ENCODE measurements at places on chromosomes 6 and 20.
A peak's percentile ranks its signal among the peaks of the same experiment; 100 is the strongest.

DNA sequence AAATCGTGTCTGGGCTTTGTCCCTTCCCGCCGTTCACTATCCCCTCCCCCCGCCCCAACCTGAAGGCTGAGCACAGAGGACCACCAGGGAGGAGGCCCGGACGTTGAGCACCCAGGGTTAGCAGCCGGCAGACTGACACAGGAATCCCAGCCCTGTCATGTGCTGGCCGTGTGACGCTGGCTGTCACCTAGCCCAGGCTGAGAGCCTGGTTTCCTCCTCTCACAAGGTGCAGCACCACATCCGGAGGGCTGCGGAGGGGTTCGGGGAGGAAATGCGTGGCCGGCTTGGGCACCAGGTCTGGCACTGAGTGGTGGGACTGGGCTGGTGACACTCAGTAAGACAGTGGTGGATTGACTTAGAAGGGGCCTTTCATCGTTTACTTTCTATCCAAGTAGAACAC lies 4.6 kb upstream of the LSM14B start:
- peak overlapping the region; percentile 86 for H3K27ac ChIP-seq
- peaks cover 13% of the 10 kb centered on the region for H3K27me3 ChIP-seq
- H3K36me3 ChIP-seq = peaks cover 9% of the 10 kb centered on the region
- peak overlapping the region; percentile 10 for H3K4me3 ChIP-seq

DNA sequence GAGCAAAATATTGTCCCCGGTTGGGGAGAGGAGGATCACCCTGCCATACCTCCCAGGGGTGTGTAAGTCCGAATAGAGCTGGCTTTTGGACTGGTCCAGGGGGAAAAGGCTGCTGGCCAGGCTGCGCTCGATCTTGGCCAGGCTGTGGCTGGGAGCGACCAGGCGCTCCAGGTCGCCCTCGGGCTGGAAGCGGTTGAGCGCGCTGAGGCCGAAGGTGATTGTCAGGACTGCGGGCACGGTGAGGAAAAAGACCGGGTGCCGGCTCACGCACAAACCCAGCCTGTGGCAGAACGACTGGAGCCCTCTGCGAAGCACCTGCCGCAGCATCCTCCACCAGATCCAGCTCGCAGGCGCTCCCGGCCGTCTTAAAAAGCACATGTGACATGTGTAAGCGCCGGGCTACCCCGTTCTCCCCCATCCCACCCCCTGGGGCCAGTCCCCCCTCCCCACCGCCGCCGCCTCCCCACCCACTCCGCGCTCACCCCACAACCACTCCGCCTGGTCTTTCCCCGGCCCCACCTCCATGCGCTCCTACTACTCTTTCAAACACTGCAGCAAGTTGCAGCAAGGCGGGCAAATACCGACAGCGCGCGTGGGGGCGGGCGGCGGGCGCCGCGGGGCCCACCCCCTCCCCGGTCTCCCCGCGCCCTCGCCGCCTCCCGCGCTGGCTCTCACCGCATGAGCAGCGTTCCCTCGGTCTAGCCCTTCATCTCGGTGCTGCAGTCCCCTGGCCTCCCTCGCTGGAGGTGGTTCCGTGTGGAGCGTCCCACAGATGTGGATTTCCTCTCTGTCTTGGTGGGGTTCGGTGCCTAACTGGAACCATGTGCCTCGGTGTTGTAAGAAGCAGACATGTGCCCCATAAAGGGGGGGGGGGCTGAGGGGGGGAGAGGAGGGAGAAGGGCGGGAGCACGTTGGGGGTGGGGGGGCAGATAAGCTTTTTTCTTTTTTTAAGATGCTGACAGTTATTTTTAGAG lies 42.4 kb downstream of the PTCHD4 start:
- H3K27me3 ChIP-seq = peaks cover 22% of the 10 kb centered on the region
- H3K36me3 ChIP-seq = no peaks in the 10 kb centered on the region
- DNase-seq = no peak
- no peak overlapping the region for H3K27ac ChIP-seq

DNA sequence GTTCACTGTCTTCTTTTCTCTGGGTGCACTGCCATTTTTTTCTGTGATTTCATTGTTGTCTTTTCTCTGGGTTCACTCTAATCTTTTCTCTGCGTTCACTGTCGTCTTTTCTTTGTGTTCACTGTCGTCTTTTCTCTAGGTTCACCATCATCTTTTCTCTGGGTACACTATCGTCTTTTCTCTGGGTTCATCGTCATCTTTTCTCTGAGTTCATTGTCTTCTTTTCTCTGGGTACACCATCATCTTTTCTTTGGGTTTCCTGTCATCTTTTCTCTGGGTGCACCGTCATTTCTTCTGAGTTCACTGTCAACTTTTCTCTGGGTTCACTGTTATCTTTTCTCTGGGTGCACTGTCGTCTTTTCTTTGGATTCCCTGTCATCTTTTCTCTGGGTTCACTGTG lies 137.6 kb upstream of the MAP3K4 start:
- H3K27me3 ChIP-seq = no peaks in the 10 kb centered on the region
- H3K4me1 ChIP-seq = no peaks in the 10 kb centered on the region
- H3K36me3 ChIP-seq = no peaks in the 10 kb centered on the region
- no peak for DNase-seq
- no peak overlapping the region for H3K27ac ChIP-seq

DNA sequence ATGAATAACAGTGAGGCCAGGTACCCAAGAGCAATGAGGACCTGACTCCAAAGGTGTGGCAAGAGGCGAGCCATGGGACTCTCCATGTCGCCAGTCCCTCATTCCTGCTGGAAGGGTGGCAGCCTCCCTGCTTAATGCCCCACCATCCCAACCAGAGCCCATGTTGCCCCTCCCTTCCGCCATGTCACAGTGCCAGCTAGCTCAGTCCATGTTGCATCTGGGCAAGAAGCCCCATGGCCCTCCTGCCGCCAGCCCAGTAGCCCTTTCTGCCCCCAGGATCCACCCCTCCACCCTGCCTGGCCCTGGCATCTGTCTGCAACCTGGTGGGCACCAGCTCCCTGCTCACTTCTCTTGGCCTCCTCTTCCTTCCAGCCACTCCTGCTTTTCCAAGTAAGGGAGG lies 6.0 kb upstream of the CPNE5 start:
- H3K27me3 ChIP-seq = peaks cover 49% of the 10 kb centered on the region
- peaks cover 9% of the 10 kb centered on the region for H3K4me1 ChIP-seq
- H3K4me3 ChIP-seq = no peak overlapping the region
- peaks cover 4% of the 10 kb centered on the region for H3K36me3 ChIP-seq

DNA sequence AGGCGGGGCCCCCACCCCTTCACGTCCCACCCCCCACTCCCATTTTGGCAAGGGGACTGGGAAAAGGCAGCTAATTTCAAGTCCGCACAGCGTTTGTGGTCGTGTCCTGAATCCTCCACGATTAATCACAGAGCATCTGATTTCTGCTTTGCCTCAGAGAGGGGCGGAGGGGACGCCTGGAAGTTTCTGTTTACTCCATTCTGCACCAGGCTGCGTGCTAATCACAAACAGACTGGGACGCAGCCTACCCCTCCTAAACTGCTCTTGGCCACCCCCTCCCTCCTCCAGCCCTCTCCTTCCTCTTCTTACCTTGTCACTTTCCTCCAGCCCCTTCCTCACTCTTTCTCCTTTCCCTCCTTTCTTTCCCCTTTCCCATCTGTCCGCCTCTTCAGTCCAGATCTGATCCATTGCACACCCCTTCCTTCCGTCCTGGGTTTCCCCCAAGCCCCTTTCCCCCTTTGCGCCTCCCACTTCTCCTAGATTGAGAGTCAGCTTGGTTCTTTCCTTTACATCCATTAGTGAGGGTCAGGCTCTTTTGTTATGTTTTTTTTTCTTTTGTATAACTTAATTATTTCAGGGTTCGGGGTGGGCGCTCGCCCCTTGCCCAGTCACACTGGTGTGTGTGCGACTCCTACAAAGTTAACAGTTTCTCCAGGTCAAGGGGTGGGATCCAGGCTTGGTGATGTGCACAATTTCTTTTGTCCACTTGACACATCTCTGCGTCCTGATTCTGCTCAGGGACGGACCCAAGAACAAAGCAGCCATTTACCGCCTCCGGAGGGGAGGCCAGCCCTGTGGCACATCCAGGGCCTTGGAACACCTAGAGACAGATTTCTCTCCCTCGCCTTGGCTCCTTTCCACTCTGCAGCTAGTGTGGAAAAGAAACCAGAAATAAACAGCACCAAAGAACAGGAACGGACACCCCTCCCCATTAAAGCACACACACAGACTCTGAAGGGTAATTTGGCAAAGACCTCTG lies 520 bp upstream of the RIPOR3 start:
- H3K36me3 ChIP-seq = no peaks in the 10 kb centered on the region
- H3K4me3 ChIP-seq = no peak overlapping the region
- DNase-seq = no peak
- peaks cover 9% of the 10 kb centered on the region for H3K4me1 ChIP-seq
- H3K27ac ChIP-seq = no peak overlapping the region

DNA sequence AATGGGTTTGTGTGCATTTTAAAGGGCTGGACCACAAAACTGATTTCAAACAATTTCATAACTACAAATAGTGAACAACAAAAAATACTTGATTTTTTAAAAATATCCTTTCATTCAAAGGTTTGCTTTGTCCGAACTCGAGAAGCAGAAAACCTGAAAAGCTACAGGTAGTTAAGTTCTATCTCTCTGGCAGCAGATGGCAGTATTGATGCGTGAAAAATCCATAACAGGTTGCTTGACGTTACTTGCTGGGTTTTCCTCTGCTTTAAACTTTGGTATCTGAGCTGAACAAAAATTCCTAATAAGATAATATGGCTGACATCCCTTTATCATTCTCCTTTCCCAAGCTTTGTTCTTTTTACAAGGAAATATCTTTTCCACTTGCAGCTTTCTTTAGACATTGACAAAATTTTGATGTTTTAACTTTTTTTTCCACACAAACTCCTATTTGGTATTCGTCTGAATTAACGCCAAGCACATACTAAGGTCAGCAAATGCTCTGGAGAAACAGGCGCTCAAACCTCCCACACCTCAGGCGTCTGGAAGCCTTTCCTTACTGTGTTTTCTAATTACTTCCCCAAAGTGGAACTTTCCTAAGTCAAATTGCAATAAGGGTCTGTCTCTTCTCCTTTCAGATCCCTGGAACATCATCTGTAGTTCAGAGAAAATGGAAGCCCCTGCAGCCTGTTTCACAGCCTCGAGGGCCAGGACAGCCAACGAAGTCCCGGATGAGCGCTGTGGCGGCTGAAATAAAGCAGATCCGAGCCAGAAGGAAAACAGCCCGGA lies 50.3 kb upstream of the GFRAL start:
- DNase-seq = peak; percentile 20
- H3K4me3 ChIP-seq = no peak overlapping the region
- H3K4me1 ChIP-seq = no peaks in the 10 kb centered on the region
- no peaks in the 10 kb centered on the region for H3K36me3 ChIP-seq
- H3K27me3 ChIP-seq = no peaks in the 10 kb centered on the region
- H3K27ac ChIP-seq = no peak overlapping the region

- H3K27me3 ChIP-seq = peaks cover 14% of the 10 kb centered on the region
- H3K4me3 ChIP-seq = no peak overlapping the region
- H3K36me3 ChIP-seq = no peaks in the 10 kb centered on the region
- no peaks in the 10 kb centered on the region for H3K4me1 ChIP-seq
- no peak overlapping the region for H3K27ac ChIP-seq
Measured at GRCh38 chr20:38270869-38271605, 10.5 kb upstream of the KIAA1755 start.

GRCh38 chr6:29626948-29627754 lies 5.8 kb downstream of the GABBR1 start:
- no peak overlapping the region for H3K27ac ChIP-seq
- no peak for DNase-seq
- H3K27me3 ChIP-seq = peaks cover 75% of the 10 kb centered on the region
- peak overlapping the region; percentile 51 for H3K4me3 ChIP-seq
- H3K4me1 ChIP-seq = peaks cover 38% of the 10 kb centered on the region

GRCh38 chr6:48176645-48177308 lies 65.8 kb upstream of the PTCHD4 start:
- H3K27ac ChIP-seq = no peak overlapping the region
- no peaks in the 10 kb centered on the region for H3K27me3 ChIP-seq
- no peaks in the 10 kb centered on the region for H3K36me3 ChIP-seq
- DNase-seq = no peak
- H3K4me3 ChIP-seq = no peak overlapping the region

- no peak overlapping the region for H3K4me3 ChIP-seq
- no peak for DNase-seq
- H3K4me1 ChIP-seq = peaks cover 31% of the 10 kb centered on the region
- peaks cover 6% of the 10 kb centered on the region for H3K36me3 ChIP-seq
Measured at GRCh38 chr6:5525209-5525608, 263.9 kb downstream of the FARS2 start.

GRCh38 chr6:13474360-13474759 lies 13.0 kb downstream of the GFOD1 start:
- peaks cover 4% of the 10 kb centered on the region for H3K27me3 ChIP-seq
- no peak overlapping the region for H3K4me3 ChIP-seq
- no peak overlapping the region for H3K27ac ChIP-seq
- no peak for DNase-seq
- peaks cover under 1% of the 10 kb centered on the region for H3K36me3 ChIP-seq
- H3K4me1 ChIP-seq = peaks cover 4% of the 10 kb centered on the region

GRCh38 chr6:101458336-101458735 lies 64.8 kb downstream of the GRIK2 start:
- no peak for DNase-seq
- H3K4me3 ChIP-seq = no peak overlapping the region
- no peaks in the 10 kb centered on the region for H3K36me3 ChIP-seq
- H3K4me1 ChIP-seq = no peaks in the 10 kb centered on the region
- no peak overlapping the region for H3K27ac ChIP-seq
- no peaks in the 10 kb centered on the region for H3K27me3 ChIP-seq

- H3K36me3 ChIP-seq = no peaks in the 10 kb centered on the region
- no peak for DNase-seq
- no peak overlapping the region for H3K27ac ChIP-seq
- H3K27me3 ChIP-seq = peaks cover 7% of the 10 kb centered on the region
Measured at GRCh38 chr6:11428895-11429294, 108.7 kb upstream of the TMEM170B start.

GRCh38 chr6:152049502-152049901 lies 242.0 kb downstream of the ESR1 start:
- H3K27ac ChIP-seq = no peak overlapping the region
- peaks cover 5% of the 10 kb centered on the region for H3K27me3 ChIP-seq
- no peak overlapping the region for H3K4me3 ChIP-seq
- H3K4me1 ChIP-seq = no peaks in the 10 kb centered on the region

GRCh38 chr6:151498327-151498726 lies 4.5 kb downstream of the CCDC170 start:
- peaks cover 38% of the 10 kb centered on the region for H3K27me3 ChIP-seq
- DNase-seq = no peak
- peaks cover 24% of the 10 kb centered on the region for H3K4me1 ChIP-seq
- no peak overlapping the region for H3K27ac ChIP-seq
- H3K4me3 ChIP-seq = no peak overlapping the region

GRCh38 chr6:80938131-80938530 lies 814.4 kb downstream of the TENT5A start:
- H3K4me1 ChIP-seq = no peaks in the 10 kb centered on the region
- DNase-seq = no peak
- no peaks in the 10 kb centered on the region for H3K27me3 ChIP-seq

- DNase-seq = peak; percentile 59
- peak overlapping the region; percentile 83 for H3K27ac ChIP-seq
- peaks cover 9% of the 10 kb centered on the region for H3K27me3 ChIP-seq
- H3K4me3 ChIP-seq = peak overlapping the region; percentile 98
Measured at GRCh38 chr6:18155864-18156421, 721 bp downstream of the KDM1B start.

DNA sequence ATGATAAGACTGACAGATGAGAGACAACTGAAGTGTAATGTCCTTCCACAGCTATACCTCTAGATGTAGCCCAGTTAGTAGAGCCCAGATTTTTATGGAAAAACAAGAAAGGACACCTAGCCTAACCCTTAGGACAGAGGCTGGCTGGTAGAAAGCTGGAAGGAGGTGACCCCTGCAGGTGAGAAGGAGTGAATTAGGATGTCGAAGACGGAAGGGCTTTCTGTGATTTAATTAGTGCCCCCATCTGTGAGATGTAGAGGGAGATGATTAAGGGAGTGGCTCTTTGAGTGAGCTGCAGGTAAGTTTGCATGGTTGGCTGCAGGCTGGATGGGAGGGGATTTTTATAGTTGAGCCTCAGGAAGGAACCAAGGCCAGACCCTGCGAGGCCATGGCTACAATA lies 82.8 kb downstream of the GFRA4 start:
- H3K36me3 ChIP-seq = peaks cover 26% of the 10 kb centered on the region
- H3K4me1 ChIP-seq = no peaks in the 10 kb centered on the region
- no peak for DNase-seq
- no peaks in the 10 kb centered on the region for H3K27me3 ChIP-seq
